ENCODE measurements at places on chromosomes 12 and 14. TPM values are rescaled to one million over a fixed set of nuclear protein-coding genes. Genes with fewer than 3 reads are reported as not detected.

DNA sequence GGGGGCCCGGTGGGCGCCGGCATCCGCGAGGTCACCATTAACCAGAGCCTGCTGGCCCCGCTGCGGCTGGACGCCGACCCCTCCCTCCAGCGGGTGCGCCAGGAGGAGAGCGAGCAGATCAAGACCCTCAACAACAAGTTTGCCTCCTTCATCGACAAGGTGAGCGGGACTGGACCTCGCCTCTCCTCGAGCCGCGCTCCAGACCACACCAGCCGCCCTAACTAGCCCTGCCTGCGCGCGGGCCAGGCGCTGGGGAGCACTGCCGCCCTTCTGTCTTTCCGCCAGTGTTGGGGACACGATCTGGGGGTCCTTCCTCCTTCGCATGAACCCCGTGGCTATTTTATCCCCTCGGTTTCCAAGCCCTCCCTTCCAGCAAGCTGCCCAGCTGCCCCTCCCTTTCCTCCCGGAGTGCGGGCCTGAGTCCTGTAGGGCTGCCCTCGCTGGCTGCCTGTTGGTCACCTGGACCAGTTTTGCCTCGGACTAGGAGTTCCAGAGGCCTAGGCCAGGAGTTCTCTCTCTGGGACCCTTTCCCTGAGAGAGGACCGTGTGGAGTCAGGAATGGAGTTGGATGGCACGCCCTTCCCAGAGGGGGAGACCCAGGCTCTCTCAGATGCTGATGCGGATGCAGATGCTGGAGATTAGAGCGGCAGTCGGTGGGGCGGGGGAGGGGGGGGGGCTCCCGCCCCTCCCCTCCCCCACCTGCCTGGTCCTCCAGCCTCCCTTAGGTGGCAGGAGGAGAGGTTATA lies 592 bp downstream of the KRT7 start:
- H3K27ac ChIP-seq: no peak overlapping the region
- H3K4me1 ChIP-seq: peaks cover 23% of the 10 kb centered on the region
- no peaks in the 10 kb centered on the region for H3K36me3 ChIP-seq
- no peak for DNase-seq
- peaks cover 35% of the 10 kb centered on the region for H3K27me3 ChIP-seq
- H3K4me3 ChIP-seq: no peak overlapping the region

DNA sequence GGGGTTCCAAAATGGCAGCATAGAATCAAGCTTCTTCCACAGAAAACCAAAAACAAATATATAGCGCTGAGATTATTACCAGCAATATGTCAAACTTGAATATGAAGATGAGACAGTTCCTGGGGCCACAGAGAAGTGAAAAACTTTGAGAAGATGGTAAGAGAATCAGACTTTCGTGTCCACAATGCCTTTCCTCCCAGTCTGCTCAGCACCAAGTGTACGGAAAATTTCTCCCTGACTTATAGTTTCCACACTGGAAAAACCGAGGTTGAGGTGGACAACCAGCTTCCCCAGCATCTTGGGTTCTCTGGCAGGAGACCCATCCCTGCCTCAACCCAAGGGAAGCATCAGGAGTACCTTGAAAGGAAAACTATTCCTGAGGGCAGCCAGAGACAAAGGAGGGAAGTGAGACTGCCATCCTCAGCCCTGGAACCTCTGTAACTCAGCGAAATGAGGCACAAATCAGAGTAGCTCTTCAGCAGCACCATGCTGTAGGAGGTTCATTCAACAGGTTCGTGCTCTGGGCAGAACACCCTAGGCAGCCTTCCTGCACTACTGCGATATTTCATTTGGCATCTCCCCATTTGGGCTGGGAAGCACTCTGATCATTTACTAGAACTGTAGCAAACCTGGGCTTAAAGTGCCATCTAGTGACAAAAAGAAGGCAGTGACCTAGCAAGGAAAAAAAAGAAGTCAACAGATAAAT lies 52.4 kb upstream of the CAPRIN2 start:
- H3K27ac ChIP-seq: no peak overlapping the region
- no peaks in the 10 kb centered on the region for H3K36me3 ChIP-seq
- H3K27me3 ChIP-seq: no peaks in the 10 kb centered on the region

Gene ADAM21
- 0.09 TPM for polyA plus RNA-seq

- no peaks in the 10 kb centered on the region for H3K27me3 ChIP-seq
- H3K4me3 ChIP-seq: no peak overlapping the region
- peaks cover 3% of the 10 kb centered on the region for H3K4me1 ChIP-seq
- DNase-seq: no peak
- H3K27ac ChIP-seq: no peak overlapping the region
Measured at GRCh38 chr14:46488374-46488773, 163.2 kb downstream of the RPL10L start.

Gene COPZ1
- polyA plus RNA-seq: 193 TPM

DNA sequence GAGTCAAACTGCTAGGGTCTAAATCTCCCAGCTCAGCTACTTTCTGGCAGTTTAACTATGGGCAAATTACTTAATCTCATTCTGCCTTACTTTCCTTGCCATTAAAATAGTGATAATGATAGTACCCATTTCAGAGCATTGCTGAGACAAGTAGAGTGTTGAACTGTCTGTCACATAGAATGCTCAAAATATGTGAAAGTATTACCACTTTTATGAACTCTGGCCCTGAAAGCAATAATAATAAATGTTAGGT lies 19.9 kb downstream of the SRGAP1 start:
- peak overlapping the region; percentile 18 for H3K27ac ChIP-seq
- peak; percentile 47 for DNase-seq

DNA sequence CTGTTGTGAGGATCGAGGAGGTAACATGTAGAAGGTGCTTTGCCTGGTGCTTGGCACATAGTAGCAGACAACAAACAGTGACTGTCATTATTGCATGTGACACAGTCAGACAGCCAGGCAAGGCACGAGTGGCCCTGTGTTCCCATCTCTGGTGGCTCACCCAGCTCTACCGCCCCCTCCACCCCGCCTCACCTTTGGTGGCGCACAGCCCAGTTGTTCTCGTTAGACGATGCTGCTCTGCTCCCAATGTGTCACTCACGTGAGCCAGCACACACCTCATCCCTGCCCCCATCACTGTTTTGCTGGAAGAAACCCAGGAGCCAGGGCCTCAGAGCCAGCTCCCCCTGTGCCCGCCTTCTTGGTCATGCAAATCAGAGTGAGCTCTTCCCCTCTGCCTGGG lies 113.3 kb downstream of the CALM1 start:
- H3K27ac ChIP-seq: no peak overlapping the region
- H3K4me1 ChIP-seq: peaks cover 63% of the 10 kb centered on the region
- DNase-seq: no peak
- H3K36me3 ChIP-seq: no peaks in the 10 kb centered on the region
- no peaks in the 10 kb centered on the region for H3K27me3 ChIP-seq
- no peak overlapping the region for H3K4me3 ChIP-seq

DNA sequence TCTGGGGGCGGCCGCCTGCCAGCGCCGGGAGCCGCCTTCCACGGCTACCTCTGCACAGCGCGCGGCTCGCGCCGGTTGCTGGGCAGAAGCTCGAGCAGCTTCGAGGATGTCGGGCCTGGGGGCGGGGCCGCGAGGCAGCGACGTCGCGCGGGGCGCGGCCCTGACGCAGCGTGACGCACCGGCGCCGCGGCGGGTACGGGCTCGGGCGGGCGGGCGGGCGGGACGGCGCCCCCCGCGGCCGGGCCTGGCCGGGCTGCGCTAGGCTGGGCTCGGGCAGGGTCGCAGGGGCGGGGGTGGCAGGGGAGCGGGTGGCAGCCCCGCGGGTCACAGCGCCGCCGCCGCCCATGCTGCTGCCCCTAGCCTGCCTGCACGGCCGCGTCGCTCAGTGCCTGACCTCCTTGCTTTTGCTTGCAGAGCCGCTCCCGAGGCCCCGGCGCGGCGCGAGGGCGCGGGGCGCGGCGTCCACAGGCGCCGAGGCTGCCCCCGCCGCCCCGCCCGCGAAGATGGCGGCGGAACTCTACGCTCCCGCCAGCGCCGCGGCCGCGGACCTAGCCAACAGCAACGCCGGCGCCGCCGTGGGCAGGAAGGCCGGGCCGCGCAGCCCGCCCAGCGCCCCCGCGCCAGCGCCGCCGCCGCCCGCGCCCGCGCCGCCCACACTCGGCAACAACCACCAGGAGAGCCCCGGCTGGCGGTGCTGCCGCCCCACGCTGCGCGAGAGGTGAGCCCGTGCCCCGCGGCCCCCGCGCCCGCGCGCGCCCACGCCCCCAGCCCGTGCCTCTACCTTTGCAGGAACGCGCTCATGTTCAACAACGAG lies at the start of gene BTBD6:
BTBD6 (plus strand) TSS at position 166 of the 814 bp plus-strand sequence; CDS start at position 345, 179 bp downstream.
- peak within 1 kb of the TSS; percentile 49 for H3K4me3 ChIP-seq
- peak; percentile 90 for DNase-seq
- peak within 1 kb of the TSS; percentile 50 for H3K27ac ChIP-seq
- no peaks in the 10 kb centered on the region for H3K27me3 ChIP-seq
- H3K36me3 ChIP-seq: peaks cover 41% of the 10 kb centered on the region
- H3K4me1 ChIP-seq: peaks cover 8% of the 10 kb centered on the region

Gene RHOF
- polyA plus RNA-seq: 53.6 TPM

DNA sequence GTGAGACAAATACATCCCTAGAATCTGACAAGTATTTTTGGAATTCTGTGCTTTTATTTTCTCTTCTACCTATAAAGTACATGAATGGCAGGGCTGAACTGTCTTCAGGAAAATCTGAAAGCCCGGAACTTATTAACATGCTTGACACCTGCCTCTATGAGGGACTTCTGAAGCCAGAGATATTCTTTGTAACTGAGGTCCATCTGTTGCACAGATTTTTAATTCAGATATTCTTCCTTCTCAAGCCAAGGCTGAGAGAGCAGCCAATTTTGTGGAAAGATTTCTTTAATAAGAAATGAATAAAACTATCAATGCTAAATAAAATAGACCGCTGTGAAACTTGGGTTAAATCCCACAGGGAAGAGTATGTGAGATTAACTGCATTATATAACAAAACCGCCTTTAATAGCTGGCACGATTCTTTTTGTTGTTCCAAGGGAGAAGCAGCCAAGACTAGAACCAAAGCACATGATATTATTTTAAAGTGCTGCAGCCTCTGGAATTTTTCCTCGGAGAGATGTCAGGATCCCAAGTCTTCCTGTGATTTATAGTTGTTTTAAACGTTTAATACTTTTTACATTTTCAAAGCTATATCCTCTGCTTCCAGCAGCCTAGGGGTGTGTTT lies 148.9 kb downstream of the CRADD start:
- H3K4me3 ChIP-seq: no peak overlapping the region
- no peaks in the 10 kb centered on the region for H3K36me3 ChIP-seq
- DNase-seq: no peak
- no peak overlapping the region for H3K27ac ChIP-seq

DNA sequence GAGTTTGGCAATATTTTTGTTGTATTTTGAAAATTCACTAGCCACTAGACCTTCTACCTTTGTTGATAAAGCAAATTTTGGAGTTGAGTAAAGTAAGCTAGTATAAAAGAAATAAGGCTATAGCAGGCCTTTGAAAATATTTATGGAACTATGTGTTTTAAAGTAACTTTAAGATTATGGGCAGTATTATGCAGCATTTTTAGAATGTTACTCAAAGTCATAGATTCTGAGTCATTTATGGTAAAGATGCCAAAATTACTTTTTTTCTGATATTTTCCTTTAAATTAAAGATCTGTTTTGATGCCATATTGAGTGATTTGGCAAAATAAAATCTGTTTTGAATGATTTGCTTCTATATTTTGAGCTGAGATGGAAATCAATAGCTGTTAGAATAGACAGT lies 57.2 kb downstream of the SYNE2 start:
- H3K4me1 ChIP-seq: no peaks in the 10 kb centered on the region
- no peak overlapping the region for H3K27ac ChIP-seq
- H3K4me3 ChIP-seq: no peak overlapping the region

DNA sequence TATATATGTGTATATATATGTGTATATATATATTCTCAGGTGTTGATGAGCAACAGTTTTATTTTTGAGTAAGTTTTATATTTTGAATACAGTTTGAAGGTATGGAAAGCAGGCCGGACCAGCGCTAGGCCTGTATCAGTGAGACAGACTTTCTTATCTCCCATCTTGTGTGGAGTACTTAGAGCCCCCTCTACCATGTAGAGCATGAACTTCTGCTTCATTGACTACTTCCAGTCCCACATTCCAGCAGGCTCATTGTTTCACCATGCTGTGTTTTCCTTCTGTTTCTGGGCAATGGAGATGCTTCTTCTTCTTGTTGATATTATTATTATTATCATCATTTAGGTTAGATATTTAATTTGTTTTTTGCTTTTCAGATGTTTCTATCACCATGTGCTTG lies 76.4 kb downstream of the SLC16A7 start:
- no peak for DNase-seq
- no peaks in the 10 kb centered on the region for H3K36me3 ChIP-seq
- H3K27ac ChIP-seq: no peak overlapping the region
- no peaks in the 10 kb centered on the region for H3K27me3 ChIP-seq

- no peaks in the 10 kb centered on the region for H3K4me1 ChIP-seq
- H3K4me3 ChIP-seq: no peak overlapping the region
- no peak for DNase-seq
- no peaks in the 10 kb centered on the region for H3K27me3 ChIP-seq
Measured at GRCh38 chr12:92275443-92276154, 130.0 kb upstream of the BTG1 start.

DNA sequence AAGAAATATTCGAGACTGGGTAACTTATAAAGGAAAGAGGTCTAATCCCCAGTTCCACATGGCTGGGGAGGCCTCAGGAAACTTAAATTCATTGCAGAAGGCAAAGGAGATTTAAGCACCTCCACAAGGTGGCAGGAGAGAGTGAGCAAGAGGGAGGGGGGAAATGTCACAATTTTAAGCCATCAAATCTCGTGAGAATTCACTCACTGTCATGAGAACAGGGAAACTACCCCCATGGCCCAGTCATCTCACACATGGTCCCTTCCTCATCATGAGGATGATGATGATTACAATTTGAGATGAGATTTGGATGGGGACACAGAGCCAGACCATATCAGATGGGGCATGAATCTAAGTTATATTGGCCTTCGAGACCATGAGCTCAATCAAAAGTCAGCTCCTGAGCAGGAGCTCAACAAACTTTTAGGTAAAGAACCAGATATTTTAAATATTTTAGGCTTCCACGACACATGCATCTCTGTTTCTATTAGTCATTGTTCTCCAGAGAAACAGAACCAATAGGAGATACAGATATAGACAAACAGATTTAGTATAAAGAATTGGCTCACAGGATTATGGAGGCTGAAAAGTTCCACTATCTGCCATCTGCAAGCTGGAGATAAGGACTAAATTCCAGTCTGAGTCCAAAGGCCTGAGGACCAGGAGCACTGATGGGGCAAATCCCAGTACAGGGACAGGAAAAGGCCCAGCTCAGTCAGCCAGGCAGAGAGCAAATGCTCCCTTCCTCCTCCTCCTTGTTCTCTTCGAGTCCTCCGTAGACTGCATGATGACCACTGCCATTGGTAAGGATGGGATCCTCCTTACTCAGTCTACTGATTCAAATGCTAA lies 24.9 kb downstream of the DGLUCY start:
- no peaks in the 10 kb centered on the region for H3K27me3 ChIP-seq
- peak overlapping the region; percentile 68 for H3K27ac ChIP-seq
- peaks cover 26% of the 10 kb centered on the region for H3K4me1 ChIP-seq
- DNase-seq: peak; percentile 54
- peaks cover 10% of the 10 kb centered on the region for H3K36me3 ChIP-seq
- no peak overlapping the region for H3K4me3 ChIP-seq

Gene SOX5
- polyA plus RNA-seq: 3.5 TPM

Gene MIP
- polyA plus RNA-seq: 0.24 TPM

Gene OLR1
- 2.6 TPM for polyA plus RNA-seq

Gene ESR2
- polyA plus RNA-seq: 0.66 TPM

- H3K36me3 ChIP-seq: no peaks in the 10 kb centered on the region
- peak; percentile 80 for DNase-seq
- no peaks in the 10 kb centered on the region for H3K27me3 ChIP-seq
- peaks cover 19% of the 10 kb centered on the region for H3K4me1 ChIP-seq
Measured at GRCh38 chr14:60090864-60091519, 731 bp upstream of the PCNX4 start.

- peaks cover 48% of the 10 kb centered on the region for H3K27me3 ChIP-seq
- peaks cover 5% of the 10 kb centered on the region for H3K4me1 ChIP-seq
Measured at GRCh38 chr12:29783773-29784666, at the start of gene TMTC1. TSS of gene TMTC1 (minus strand) at chr12:29783942. CDS start at chr12:29783751, 191 bp downstream.

Measured in large intestine (tissue), 12 donors.